ENCODE measurements at places on chromosomes 1 and 21.

GRCh38 chr1:21623410-21623961 is 45.7 kb downstream of the RAP1GAP start:
- peak; percentile 40 for DNase-seq

GRCh38 chr21:34522284-34522683 is 10.3 kb upstream of the KCNE1 start:
- no peak for DNase-seq

DNA sequence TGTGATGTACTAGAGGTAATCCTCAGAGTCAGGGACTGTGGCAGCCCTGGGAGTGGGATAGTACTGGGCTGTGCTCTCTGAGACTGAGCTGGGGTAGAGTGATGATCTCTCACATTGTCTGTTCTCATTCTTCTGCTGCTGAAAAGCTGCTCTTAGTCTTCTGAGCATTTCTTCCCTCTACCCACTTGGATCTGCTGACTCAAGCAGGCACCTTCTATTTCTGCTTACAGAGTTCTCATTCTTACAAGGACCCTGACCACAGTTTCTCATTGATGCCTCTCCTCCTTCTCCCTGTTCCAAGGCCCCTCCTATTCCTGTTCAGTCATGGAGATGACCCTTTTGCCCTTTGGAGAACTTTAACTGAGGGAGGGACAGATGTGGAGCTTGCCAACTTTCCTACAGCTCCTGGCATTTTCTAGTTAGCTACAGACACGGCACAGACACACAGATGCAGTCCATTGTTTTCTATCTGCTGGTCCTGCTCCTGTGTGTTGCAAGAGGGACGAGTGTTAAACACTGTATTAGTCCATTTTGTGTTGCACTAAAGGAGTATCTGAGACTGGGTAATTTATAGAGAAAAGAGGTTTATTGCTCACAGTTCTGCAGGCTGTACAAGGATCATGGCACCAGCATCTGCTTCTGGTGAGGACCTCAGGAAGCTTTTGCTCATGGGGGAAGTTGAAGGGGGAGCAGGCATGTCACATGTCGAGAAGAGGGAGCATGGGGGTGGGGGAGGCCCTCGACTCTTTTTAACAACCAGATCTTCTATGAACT is 12.3 kb downstream of the MAPKAPK2 start:
- no peak for DNase-seq

DNA sequence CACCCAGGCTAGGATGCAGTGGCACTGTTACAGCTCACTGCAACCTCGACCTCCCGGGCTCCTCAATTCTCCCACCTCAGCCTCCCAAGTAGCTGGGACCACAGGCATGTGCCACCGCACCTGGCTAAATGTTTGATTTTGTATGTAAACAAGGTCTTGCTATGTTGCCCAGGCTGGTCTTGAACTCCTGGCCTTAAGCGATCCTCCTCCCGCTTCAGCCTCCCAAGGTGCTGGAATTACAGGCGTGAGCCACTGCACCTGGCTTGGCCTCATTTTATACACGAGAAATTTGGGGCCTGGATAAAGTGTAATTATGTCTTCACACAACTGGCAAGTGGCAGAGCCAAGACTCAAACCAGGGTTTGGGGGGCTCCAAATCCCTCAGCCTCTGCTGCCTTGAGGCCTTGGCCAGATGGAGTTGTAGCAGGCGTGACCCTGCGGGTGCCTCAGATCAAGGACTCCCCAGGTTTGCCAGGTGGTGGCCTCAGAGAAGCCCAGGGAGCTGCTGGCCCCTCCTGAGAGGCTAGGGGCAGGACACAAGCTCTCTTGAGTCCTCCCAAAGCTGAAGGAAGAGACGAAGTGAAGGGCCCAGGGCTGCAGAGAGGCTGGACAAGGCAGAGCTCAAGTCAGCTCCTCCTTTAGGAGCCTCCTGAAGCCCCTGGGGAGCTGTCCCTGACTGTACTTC is 61.7 kb downstream of the MDM4 start:
- DNase-seq: no peak

GRCh38 chr1:178651742-178652141 is 73.3 kb upstream of the RALGPS2 start:
- no peak for DNase-seq

DNA sequence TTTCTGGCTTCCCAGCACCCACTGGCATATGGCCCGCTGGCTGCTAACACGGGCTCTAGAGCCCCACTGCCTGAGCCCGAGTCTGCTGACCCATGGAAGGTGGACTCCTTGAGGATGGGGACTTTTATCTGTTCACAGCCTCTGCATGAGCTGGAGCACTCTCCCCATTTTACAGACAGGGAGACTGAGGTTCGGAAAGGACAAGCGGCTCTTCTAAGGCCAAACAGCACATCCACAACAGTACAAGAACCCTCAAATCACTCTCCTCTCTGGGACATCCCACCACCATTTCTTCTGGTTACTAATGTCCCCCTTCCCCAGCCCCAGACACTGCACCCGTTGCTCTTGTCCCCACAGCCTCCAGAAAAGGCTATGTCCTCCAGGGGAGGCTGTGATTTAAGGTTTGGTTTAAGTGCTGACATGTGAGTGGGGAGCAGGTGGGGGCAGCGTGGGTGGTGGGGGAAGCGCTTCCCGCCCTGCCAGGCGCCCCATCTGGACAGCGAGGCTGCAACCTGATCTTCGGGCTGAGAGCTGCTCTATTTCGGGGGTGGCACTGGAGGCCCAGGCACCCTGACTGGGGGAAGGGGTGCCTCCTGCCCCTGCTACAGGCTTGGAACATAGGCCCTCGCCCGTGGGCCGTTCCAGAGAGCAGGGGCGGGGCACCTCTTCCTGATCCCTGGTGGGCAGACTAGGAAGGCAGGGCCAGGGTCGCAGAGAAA is 104.8 kb upstream of the WNT4 start:
- DNase-seq: no peak

- no peak for DNase-seq
These were observed 40.9 kb upstream of the CITED4 start for GRCh38 chr1:40903106-40903505.

DNA sequence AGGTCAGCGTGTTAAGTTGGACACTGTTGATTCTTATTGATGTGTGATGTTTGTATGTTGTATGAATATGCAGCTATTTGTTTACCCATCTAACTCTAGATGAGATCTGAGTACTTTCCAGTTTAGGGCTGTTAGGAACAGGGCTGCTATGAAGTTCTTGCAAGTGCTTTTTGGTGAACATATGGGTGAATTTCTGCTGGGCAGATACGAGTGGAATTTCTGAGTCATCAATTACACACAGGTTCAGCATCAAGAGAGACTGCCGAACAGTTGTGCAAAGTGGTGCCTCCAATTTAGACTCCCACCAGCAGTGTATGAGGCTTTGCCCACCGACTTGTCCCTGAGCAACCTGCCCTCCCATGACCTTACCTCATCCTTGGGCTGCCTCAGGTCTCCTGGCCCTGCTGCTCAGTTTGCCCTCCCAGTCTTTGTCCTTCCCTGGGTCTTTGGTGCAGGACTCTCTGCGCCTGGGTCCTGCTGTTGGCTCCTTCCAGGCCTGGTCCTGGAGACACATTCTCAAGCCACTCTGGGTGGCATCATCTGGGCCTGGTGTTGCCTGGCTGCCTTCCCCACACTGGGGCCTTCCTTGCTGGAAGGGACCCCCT is 343.6 kb downstream of the PTPRU start:
- no peak for DNase-seq

DNA sequence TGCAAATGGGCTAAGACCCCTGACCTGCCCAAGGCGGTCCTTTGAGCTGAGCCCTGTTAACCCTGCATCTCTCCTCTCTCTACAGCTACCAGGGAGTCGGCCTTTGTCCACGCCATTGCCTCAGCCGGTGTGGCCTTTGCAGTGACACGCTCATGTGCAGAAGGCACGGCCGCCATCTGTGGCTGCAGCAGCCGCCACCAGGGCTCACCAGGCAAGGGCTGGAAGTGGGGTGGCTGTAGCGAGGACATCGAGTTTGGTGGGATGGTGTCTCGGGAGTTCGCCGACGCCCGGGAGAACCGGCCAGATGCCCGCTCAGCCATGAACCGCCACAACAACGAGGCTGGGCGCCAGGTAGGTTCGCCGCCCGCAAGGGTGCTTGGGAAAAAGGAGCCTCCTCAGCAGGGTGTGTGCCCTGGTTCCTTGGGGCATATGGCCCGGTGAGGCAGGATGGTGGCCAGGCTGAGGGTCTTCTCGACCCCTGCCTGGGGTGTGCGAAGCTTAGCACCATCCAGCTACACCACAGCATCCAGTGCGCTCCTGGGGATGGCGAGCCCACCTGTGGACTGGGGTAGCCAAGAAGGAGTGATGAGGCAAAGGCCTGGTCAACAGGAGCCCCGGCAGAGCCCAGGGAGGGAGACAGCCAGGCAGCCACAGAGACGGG is 31.8 kb upstream of the ARF1 start:
- DNase-seq: no peak

DNA sequence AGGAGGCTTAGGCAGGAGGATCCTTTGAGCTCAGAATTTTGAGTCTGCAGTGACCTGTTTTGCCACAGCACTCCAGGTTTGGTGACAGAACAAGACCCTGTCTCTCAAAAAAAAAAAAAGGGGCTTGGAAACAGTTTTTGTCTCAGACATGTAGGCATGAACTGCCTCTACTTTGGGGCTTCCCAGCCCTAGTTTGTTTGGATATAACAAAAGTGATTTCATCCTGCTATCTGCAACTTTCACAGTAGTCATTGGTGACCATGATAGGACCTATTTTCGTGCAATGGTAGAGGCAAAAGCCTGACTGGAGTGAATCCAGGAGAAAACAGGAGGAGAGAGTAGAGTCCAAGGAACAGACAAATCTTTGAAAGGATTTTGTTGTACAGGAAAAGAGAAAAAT is 20.3 kb upstream of the EVI5 start:
- no peak for DNase-seq

GRCh38 chr1:223179786-223180185 is 36.7 kb upstream of the TLR5 start:
- DNase-seq: no peak

GRCh38 chr1:205343431-205344065 is 13.2 kb downstream of the KLHDC8A start:
- no peak for DNase-seq
